NCI-H446 treated with DMSO at 0.1 percent for 48 hours (cell line): ENCODE measurements at places on chromosomes 16 and 17.

DNA sequence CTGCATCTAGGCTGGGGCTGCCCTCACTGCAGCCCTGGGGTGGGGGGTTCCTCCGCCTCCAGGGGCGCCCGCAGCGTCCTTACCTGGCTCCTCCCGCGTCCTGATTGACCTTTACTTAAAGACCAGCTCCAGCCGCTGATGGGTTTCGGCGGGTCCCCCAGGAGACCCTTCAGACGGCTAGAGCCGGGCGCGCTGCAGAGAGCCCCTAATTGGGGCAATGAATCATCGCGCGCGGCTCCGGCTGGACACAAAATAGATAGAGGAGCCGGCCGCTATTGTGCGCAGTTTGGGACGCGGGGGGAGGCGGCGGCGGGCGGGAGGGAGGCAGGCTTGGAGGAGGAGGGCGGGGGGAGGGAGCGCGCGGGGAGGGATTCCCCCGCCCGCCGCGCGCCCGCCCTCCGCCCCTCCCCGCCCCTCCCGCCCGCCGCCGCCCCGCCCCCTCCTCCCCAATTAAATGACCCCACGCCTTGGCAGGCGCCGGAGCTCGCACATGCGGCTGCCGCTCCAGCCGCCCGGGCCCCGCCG, 56.5 kb upstream of the CIBAR2 start:
- peak; percentile 17 for DNase-seq

GRCh38 chr16:57624044-57624688, 4.3 kb upstream of the ADGRG1 start:
- no peak for DNase-seq

DNA sequence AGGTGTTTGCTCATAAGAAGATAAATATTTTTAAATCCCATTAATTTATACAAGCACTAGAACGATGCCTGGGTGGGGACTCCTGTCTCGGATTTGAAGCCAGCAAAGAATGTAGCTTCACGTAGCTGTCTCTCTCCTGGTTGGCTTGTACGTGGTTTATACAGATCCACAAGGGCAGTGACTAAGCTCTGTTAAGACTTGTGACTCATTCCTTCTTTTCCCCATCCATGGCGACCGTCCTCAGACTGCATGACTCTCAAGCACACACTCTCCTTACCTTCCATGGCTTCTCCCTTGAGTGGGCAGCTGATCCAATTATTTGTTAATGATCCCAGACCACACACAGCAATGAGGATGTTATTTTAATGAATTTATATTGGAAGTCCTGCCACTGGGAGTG, 679.7 kb upstream of the SOX9 start:
- no peak for DNase-seq

DNA sequence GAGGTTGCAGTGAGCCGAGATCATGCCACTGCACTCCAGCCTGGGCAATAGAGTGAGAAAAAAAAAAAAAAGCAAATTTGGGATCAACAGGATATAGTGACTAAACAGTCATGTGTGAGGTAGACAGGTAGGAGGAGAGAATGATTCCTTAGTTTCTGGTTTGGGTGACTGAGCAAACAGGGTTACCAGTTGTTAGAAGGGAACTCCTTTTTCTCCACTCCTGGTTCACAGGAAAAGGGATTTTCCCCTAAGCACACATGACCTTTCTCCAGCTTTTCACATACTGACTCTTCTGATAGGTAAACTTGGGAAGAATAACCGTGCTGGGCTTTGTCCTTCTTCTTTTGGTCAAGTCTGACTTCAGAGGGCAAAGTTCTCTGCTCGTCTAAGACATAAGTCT, 17.3 kb upstream of the WSCD1 start:
- no peak for DNase-seq

- DNase-seq = no peak
These were observed 786 bp upstream of the CACNA1G start for GRCh38 chr17:50559674-50560184.

GRCh38 chr17:49730078-49730784, 22.5 kb upstream of the SLC35B1 start:
- DNase-seq = peak; percentile 3

DNA sequence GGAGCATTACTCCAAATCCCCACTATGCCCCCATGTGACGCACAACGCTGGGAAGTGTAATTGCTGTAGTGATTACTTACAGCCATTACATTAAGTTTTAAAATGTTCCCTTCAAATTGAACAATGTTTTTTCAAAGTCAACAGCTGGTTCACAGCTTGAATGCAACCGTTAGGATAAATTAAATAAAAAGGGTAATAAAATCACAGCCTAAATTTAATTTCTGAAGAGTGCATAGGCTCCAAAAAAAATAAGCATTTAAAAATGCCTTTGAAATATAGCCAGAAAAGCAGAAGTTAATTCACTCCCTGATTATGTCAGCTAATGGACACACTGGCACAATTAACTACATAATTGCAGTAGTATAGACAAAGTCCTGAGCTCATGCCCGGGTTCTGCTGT, 50.5 kb upstream of the KDM8 start:
- no peak for DNase-seq

GRCh38 chr16:56048425-56049105, 142.7 kb upstream of the GNAO1 start:
- no peak for DNase-seq

DNA sequence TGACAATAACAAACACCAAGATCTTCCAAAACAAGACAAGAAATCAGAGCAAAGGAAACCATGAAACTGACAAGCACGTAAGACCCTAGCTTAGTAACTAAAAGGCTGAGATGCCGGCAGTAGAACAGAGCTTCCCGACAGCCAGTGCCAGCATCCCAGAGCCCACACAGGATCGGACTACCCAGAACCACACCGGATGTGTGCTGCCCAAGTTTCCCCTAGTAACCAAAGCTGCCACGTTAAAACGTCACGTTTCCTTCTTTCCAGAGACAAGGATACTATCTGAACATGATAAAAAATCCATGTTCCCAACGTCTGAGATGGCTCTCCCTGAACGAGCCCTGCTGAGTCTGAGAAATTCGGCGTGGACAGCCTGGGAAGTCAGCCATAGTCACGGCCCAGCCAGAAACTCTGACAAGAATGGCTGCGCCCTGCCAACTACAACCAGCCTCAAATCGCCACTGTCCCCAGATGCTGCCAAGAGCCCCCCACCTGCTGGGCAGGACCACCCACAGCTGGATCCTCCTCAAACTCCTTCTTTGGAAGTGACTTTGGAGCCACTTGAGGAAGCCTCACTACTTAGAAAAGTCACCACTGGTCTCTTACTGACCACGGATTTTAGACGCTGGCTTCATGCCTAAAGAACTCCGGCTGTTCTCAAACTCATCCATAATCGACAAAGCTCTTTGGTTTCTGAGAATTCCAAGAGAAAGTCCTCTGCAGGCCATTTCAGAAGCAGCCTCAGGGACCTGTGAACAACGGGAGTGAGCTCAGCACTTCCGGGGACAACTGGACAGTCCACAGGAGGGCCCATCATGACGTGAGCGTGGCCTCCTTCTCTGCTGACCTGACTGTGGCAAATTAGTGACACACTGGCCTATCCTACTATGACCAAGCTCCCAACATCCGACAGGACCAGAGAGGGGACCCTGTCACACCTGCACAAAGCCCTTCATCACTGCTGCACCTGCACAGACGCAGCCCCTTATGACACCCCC, 16.7 kb downstream of the CCDC57 start:
- no peak for DNase-seq
